ENCODE measurements at places on chromosomes 16 and 17.
A peak's percentile ranks its signal among the peaks of the same experiment; 100 is the strongest.

DNA sequence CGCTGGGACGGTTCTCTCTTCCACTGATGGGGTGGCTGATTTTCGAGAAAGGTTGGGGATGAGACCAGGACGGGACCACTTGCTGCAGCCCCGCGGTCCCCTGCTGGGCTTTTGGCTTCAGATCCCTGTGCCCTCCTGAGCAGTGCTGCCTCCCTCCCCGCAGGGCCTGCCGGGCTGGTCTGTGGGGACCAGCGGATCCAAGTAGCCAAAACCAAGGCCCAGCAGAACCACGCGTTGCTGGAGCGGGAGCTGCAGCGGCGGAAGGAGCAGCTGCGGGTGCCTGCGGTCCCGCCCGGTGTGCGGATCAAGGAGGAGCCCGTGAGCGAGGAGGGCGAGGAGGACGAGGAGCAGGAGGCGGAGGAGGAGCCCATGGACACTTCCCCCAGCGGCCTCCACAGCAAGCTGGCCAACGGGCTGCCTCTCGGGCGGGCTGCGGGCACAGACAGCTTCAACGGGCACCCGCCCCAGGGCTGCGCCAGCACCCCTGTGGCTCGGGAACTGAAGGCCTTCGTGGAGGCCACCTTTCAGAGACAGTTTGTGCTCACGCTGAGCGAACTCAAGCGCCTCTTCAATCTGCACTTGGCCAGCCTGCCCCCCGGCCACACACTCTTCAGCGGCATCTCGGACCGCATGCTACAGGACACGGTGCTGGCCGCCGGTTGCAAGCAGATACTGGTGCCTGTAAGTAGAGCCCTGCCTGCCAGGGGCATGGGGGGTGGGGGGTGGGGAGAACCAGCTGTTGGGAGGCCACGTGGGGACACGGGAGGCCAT lies 28.6 kb downstream of the POLR3E start:
- no peak for DNase-seq

GRCh38 chr17:8872036-8872704 lies 4.7 kb upstream of the PIK3R6 start:
- DNase-seq = no peak

DNA sequence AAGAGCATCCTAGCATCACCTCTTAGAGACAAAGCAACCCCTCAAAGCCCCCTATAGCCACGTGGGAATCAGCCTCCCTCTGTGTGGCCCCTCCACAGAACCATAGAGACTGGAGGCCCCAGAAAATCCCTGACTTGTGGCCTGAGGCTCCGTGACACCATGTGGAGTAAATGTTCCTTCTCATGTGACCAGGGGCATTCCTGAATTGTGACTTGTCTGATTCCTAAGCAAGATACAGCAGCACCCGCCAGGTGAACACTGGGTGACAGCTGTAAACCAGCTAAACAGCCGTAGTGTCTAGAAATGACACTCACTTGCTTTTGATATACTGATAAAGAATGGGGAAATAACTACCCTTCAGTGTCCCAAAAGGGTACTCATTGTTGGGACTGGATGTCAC lies 79.0 kb downstream of the DYNLRB2 start:
- DNase-seq = peak; percentile 61

DNA sequence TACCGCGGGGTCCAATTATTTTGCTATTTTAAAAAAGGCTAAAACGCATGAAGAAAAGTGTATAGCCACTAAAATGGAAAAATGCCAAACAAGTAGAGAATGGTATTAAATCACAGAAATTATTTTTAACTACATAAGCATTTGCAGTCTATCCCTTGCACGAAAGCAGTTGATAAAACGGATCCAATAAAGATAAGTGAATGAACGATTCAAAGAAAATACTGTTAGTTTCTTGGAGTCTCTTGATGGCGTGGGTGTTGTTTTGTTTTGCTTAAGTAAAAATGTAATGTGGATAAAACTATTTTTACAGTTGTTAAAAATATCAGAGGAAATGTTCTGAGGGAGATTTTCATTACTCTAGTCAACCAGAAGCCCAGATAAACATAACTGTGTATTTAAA lies 9.3 kb downstream of the HS3ST3A1 start:
- DNase-seq = no peak

DNA sequence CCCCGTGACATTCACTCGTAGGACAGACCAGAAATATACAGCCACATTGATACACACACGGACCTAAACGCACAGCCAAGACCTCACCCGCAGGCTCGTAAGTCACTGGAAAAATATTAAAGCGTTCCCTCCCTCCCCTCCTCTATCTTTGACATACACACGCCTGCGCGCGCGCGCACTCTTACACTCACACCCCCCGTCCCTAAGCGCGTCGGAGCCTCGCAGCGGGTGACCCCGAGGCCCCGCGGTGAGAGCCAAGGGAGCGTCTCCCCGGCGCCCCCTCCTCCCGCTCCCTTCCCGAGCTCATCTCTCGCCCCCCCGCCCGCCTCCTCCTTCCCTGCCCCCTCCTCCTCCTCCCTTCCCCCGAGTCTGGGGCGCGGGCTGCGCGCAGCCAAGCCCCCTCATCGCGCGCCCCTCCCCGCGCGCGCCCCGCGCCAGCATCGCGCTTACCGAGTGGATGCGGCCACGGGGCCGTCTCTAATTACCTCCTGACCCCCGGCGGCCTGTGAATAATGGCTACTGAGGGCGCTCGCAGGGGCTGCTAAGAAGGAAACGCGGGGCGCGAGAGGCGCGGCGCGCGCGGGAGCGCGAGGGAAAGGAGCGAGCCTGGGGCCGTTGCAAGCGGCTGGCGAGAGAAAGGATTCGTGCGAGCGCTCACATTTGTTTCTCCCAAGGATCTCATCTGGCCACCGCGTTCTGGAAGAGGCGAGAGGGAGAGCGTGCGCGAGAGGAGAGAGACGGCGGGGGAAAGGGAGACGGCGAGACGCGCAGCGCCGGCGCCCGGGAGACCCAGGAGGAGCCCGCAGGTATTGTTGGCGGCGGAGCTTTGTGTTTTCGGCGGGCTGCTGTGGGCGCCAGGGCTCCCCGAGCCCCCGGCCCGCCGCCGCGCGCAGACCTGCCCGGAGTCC lies 42.4 kb downstream of the RAI1 start:
- no peak for DNase-seq

- no peak for DNase-seq
Measured at GRCh38 chr16:57572978-57573728, 30.7 kb downstream of the ADGRG5 start.

DNA sequence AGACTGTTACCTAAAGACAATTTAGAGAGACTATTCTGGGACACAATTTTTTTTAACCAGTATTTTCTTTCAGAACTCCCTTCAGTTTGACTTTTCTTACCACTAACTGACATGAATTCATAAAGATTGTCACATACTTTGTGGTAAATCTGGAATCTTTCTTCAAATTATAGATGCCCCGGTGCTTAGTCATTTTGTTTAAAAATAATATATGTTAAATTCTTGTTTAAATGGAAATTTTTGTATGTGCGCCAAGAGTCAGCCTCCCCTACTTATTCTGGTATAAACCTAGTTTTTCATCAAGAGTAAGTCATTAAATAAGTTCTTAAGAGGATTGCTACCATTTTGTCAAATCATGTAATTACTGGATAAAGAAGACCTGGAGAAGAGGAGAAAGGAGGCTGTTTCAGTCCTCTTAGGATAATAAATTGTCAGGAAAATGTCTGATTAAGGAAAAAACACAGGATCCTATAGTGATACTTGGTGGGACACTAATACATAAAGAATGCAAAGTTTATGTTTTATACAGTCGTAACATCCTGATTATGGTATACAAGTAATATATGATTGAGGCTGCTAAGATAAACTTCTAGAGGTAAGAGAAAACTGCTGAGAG lies 424.4 kb downstream of the PMP22 start:
- DNase-seq = no peak

DNA sequence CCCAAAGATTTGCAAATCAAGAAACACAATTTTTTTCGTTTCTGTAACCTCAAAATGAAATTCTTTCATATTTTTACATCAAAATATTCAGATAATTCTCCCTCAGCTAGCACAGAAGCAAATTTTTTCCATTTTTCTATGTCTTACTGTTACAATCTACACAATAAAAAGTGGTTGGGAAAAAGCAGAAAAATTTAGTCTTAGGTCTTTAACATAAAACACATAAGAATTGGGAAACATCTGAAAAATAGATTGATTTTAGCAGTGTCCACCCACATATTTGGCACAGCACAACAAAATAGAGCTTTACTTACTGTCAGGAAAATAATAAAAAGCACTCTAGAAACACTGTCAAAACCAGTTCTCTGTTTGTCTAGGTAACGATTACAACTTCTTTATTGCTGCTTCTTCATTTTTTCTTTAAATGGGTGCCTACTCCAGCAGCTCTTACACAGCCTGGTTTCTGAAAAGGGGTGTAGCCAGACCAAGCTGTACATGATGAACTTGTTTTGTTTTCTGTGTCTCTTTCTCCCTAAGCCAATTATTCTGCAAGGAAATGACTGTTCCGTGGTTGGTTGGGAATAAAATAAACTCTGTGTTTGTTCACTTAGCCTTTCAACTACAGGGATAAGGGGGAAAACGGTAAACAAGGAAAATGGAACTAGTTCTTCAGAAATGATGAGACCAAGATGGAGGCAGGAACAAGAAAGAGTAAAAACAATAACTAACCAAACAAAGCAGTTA lies at the start of gene ABCA6:
TSS of gene ABCA6 (minus strand) at position 465 of the 744 bp plus-strand sequence. CDS start 1,192 bp downstream, outside the sequence.
- DNase-seq = no peak

DNA sequence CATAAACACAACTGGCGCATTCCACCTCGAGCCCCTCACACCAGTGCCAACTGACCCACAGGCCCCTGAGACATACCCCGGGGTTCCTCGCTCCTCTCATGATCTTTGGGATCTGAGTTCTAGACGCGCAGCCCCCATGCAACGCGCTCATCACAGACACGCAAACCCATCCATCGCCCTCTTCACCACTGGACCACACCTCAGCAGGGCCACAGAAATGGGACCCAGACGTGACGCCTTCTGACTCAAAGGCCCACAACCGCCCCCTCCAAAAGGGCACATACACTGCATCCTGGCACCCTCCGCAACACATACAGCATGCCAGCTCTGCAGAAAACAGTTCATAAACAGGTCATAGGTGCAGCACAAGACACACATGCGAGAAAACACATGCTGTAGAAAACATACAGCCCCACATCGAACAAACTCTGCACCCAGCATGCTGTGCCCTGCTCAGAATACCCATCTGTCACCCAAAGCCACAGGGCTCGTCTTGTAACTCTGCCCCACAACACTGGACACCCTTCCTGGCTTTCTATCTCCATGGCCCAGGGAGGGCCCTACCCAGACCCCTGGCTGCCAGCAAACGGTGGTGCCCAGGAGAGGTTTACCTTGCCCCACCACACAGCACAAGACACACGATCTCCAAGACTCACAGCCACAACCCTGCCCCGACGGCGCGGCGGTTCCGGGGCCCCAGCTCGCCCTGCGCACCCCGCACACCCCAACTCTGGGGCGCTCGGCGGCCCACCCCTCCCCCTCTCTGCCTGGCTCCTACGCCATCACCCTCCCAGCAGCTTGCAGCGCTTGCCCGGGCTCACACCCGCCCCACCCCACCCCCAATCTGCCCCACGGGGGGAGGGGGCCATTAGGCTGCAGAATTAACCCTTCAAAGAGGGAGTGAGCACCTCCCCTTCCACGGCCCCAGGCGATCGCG lies 887 bp downstream of the ZBTB4 start:
- peak; percentile 35 for DNase-seq

DNA sequence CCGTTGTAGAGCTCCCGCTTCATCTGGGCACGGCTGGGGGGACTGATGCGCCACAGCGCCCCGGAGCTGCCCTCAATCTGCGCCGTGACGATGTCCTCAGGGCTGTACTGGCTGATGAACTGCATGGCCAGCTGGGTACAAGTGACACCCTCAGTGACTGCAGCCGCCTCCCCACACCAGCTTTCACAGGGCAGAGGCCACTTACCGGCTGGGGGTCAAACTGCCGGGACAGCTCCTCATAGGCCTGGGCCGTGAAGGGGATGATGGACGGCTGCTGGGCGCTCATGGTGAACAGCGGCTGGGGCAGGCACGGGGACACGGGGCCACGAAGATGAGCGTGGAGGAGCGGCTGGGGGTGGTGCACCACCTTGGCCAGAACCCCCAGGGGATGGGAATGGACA lies 10.3 kb downstream of the CTU2 start:
- DNase-seq = no peak

DNA sequence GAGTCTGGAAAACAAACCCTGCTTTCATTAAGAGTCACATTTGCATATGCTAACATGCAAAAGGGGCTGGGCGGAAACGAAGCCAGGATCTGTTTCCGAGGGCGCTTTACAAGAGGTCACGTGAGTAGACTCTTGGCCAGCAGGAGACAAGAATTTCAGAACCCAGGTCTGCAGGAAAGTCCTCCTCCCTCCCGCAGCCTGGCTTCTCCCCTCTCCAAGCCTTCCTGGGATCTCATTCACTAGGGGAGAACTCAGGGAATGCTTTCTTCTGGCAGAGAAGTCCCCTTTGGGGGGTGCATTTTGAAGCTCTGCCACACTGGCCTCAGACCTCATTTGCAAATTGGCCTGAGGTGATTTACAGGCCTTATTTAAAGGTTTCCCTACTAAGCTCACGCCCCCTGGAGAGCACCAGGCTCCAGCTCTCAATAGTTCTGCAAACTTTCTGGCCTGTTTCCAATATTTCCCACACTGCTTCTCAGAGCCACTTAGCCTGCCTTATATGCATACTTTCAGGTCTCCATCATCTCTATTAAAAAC lies 57.2 kb upstream of the CACNG5 start:
- peak; percentile 6 for DNase-seq

DNA sequence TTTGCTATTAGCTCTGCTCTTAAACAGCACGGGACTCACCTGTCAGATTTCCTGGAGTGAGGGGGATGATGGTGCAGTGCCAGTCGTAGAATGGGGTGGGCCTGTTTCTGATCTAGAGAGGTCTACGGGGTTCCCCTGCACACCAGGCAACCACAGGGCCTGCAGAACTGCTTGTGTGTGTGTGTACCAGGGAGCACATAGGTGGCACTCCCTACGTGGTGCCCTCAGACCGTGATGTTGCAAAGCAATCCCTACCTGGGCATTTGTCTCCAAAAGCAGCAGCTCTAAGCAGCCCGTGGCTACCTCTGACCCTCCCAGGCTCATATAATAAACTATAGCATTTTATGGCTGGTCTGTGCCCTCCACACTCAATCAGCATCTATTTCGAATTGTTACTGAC lies 38.5 kb downstream of the MPRIP start:
- DNase-seq = no peak

DNA sequence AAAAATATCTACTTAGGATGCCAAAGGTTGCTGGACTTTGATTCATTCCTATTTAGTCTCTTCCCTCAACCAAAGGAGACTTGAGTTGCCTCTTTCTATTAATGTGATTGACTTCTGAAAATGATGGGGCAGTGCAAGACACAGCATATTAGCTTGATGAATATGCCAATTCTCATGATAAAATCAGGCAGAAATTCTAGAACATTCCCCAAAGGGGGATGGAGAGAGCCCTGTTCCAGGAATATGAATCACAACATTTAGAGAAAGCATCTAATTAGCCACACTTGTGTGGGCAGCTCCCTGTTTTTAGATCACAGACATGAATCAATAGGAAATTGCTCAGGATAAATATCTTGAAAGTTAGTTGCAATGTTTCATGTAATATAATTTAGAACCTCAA lies 584.0 kb upstream of the CDH8 start:
- DNase-seq = no peak

All from kidney tubule cell (primary cell).